ENCODE measurements at places on chromosomes 13 and 19.
A peak's percentile ranks its signal among the peaks of the same experiment; 100 is the strongest.

- no peak for DNase-seq
Observed at GRCh38 chr13:96958286-96958891, 35.9 kb downstream of the OXGR1 start.

DNA sequence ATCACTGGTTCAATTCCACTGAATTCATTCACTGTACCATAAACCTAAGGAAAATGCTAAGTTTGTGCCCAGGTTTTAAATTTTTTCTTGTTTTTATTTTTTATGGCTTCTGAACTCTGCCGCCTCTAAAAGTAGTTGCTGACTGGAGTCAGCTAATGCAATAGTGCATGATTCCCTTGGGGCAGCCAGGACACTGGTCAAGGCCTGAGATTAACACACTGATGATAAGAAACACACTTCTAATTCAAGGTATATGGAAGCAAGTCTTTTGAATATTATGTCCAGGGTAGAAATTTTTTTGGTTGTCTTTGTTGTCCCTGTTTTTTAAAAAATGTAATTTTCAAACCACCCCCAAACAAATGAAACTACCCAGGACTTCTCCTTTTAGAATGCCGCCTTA, 72.2 kb downstream of the CDADC1 start:
- no peak for DNase-seq

DNA sequence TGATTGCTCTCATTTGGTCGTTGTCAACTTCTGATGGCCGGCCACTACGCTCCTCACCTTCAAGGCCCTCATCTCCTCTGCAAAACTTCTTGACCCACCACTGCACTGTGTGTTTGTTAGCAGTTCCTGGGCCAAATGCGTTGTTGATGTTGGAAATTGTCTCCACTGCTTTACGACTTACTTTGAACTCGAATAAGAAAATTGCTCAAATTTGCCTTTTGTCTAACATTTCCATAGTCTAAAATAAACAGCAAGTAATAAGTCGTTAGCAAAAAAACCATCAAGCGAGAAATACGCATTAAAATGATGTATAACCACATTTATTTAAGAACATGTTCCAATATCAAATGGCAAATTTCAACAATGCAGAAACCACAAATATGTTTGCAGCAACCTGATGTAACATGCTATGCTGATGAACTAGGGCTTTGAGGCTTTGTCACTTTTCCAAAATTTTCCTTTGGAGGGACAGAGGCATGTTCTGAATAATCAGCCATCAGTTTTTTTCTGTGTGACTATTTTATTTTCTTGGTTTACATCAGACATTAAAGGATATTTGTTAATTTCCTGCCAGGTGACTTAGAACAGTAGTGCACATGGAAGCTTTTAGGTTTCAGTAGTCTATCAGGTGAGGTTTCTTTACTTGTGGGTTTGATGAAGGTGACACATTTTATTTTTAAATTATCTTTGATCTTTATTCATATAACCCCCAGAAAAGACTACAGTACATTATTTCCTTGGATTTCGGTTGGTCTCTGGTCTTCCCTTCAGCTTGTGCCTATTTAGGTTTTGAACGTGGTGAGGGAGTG, 74.7 kb upstream of the TEX29 start:
- DNase-seq = no peak

- no peak for DNase-seq
Observed at GRCh38 chr13:107886118-107886517, 329.2 kb downstream of the LIG4 start.

DNA sequence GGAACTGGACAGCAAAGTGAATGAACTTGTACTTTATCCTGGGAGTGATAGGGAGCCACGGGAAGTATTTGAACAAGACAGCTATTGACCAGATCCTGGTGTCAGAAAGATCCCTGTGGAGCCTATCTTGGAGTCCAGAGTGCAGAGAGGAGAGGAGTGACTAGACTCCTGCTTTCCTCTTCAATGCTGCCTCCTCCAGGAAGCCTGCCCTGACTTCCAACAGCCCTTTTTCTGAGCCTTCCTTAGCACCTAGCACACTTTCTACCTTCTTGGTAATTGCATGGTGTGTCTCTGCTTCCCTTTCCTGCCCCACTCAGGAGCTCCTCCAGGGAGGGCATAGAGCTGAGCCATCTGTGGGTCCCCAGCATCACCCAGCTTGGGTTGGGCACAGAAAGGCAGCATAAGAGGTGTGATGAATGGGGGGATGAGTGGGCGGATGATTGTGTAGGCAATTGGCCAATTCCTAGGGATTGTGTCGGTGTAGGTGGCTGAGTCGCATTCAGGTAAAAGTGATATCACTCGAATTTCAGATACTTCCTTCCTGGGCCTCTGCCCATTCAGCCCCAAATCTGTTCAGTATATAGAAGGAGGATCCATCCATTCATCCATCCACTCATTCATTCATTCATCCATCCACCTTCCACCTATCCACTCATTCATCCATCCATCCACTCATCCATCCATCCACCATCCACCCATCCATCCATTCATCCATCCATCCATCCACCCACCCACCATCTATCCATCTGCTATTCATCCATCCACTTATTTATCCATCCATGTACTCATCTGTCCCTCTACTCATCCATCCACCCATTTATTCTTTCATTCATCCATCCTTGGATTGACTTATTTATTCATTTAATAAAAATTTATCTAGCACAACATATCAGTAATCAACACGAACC, 26.9 kb downstream of the CYP4F22 start:
- no peak for DNase-seq

- no peak for DNase-seq
Observed at GRCh38 chr13:43227721-43228120, 204.3 kb downstream of the DNAJC15 start.

- no peak for DNase-seq
Observed at GRCh38 chr13:45339867-45340266, 1.1 kb downstream of the TPT1 start.

DNA sequence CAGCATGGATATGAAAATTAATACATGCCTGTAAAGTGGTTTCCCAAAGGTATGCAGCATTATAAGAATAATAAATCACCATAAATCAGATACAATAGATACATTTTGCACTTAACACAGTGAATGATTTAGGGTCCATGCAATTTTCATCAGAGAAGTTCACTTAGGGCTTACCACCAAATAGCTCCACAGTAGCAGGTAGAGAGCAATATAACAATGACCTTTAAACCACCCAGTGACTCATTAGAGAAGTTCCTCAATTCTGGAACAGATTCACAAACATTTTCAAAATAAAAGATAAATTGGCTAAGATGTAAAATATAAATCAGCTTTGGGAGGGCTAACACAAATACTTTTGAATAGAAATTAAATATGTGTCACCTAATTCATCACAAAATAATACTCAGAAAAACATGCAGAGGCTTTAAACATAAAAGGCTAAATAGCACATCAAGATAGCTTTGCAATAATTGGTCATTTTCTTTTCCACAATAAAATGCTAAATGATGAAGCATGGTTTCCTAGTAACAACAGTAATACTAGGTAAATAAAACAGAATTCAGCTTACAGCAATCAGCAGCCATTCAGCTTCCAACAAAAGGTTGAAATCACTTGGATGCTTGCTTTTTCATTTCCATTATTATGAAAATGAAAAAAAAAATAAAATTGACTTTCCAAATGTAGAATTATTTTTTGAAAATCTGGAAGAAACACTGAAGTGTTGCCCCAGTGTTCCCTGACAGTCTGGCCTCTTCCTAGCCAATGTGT, 84.3 kb upstream of the NBEA start:
- DNase-seq = no peak

- peak; percentile 42 for DNase-seq
Observed at GRCh38 chr19:18349524-18350128, 9.2 kb downstream of the PGPEP1 start.

DNA sequence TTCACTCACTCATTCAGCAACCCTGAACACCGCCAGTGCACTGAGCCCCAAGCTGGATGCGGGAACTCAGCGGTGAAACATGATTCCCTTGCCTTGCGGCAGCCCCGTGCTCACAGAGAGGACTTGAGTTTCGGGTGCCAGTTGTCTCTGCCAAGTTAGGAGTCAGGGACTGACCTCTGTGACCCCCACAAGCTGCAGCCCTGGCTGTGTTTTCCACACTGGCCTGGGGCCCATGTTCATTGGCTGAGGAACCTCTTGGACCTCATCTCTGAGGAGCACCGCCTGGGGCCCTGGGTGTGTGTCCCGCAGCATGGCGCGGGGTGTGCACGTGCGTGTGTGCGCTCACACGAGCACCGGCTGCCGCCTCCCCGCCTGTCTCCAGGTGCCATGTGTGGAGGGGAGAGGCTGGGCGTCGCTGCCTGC, 31.0 kb downstream of the CAPN12 start:
- DNase-seq = peak; percentile 56

DNA sequence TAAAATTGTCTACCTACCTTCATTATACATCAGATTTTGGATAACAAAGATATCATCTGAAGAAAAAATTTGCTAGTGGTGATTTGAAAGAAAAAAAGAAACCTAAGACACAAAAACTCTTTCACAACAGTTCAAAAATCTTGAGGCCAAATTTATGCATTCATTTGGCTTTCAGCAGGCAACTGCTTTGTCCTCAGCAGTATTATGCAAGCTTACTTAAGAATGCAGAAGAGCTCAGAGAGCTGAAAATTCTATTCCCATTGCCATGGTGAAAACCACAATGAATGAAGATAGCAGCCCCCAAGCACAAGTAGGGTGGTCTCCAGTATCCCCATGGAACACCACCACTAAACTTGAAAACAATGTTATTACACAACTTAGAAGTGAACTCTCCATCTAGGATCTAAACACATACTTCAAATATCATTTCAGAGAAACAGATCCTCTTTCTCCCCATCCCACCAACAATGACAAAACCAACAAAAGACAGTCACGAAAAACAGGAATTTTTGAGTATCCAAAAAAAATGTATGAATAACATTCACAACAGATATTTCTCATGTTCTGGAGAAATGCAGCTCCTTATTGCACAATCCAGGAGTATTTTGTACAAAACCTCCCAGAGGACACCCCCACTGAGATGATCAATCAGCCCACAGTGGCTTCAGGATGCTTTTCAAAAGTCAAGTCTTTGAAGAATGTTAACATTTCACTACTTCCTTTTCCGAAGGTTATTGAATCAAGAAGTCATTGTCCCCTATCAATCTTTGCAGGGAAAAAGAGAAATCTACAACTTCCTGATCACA, 192.7 kb downstream of the LHFPL6 start:
- no peak for DNase-seq

DNA sequence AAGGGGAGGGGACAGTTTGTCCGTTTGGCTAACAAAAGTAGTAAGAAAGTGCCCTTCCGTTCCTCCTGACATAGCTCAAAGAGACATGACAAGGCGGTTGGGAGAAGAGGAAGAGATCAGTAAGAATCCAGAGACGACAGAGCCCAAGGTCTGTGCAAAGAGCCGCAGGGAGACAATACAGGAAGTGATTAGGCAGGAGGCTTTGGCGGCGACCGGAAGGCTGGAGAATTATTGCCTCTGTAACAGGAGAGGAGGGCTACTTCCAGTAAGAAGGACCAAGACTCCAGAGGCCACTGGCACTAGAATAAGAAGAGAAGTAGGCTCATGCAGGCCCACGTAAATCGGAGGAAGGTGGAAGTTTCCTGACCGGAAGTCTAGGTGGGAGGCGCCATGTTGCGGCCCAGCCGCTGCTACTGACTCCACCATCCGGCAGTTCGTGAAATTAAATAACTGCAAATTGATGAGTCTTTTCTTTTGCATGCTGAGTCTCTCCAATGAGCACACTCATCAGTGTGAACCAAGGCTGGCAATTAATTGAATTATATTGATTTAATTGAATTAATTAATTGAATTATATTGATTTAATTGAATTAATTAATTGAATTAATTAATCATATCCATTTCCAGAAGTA, 9.9 kb downstream of the RFX2 start:
- DNase-seq = peak; percentile 45

DNA sequence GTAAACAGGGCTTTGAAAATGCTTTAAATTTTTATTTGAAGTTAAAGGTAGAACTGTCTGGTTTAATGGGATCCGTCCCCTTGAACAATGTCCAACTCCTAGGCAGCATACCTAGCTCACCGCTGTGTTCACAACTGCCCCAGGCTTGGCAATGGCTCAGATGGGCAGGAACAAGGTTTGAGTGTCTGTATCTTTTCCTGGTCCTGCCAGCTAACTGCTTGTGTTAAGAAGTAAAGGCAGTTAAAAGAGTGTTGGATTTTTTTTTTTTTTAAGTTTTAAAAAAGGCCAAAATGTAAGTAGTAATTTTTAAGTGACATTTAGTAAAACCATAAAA, 66.7 kb upstream of the FNDC3A start:
- DNase-seq = no peak

DNA sequence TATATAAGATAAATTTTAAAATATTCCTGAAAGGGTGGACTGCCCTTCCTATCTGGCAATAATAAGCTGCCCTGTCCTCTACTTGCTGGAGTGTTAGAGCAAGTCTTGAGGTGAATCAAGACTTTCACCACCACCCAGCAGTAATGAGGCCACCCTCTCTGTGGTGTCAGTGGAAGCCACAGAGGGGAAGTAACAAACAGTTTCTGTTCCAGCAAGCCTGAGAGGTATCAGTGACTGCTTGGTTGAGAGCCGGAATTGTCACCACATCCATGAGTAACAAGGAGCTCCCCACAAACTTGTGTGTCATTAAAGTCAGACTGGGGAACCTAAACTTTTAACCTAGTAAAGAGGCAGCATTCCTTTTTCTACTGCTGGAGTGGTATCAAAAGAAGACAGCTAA, 532.7 kb upstream of the SPRY2 start:
- no peak for DNase-seq

DNA sequence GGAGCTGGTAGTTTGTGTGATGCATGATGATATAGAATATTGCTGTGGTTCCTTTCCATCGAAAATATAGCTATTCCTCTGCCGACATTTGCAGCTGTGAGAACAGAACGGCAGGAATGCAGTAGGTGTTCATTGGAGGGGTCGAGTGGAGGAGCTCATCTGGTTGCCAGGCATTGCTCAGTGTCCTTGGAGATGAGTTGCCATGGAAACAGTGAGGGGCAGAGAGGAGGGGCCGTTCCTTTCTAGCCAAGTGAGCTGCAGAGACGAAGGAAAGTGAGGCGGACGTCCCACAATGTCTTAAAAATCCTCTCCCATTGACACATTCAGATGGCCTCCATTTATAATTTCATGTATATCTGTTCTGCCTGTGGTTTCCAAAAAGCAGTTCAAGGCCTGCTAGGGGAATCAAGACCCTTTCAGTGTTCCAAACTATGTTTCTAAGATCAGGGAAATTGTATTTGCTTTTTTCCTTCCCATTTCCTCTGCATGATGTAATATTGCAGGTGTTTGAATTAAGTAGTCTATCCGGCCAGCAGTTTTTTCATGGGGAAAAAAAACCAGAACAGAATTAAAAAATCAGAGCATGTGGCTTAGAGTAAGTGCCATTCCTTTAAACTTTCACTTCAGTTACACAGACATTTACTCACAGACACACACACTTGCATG, 41.2 kb upstream of the ZNF835 start:
- peak; percentile 59 for DNase-seq

DNA sequence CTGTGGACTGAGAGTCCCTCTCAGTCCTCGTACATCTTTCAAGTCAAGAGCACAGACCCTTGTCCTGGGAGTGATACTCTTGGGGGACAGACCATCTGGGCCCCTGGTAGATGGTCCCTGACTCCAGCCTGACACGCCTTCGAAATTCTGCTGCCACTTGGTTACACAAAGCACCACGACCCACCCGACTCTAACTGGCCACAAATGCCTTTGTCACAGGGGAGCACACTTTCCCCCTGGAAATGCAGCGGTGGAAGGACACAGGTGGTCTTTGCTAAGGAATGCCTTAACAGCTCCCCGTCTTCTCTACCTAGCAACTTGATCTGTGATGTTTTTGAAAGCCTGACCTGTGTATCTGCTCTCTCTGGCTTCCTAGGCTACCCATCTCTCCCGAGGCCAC, 13.8 kb upstream of the DHRS12 start:
- DNase-seq = no peak

Measured in right hindlimb (tissue), 1 donor.